ENCODE measurements at places on chromosomes 6 and 20. TPM values are rescaled to one million over a fixed set of nuclear protein-coding genes. Genes with fewer than 3 reads are reported as not detected.

KIF25 gene
- total RNA-seq = not detected

AVP gene
- total RNA-seq = not detected

TP53INP2 gene
- total RNA-seq = 36.9 TPM

MARCKS gene
- total RNA-seq = 325 TPM

TTLL9 gene
- 0.29 TPM for total RNA-seq

CYB5R4 gene
- total RNA-seq = 9.3 TPM

C6orf163 gene
- 3.0 TPM for total RNA-seq

ME1 gene
- 19.8 TPM for total RNA-seq

POU5F1 gene
- not detected for total RNA-seq

SPDEF gene
- total RNA-seq = not detected

PM20D2 gene
- total RNA-seq = 6.8 TPM

C6orf15 gene
- total RNA-seq = not detected

GRCh38 chr6:3296537-3296936 is 37.8 kb downstream of the PSMG4 start:
- DNase-seq = no peak

- DNase-seq = no peak
Observed at GRCh38 chr6:31821301-31822035, 6.1 kb upstream of the HSPA1B start.

- DNase-seq = no peak
Observed at GRCh38 chr20:51221791-51222408, 199.0 kb upstream of the KCNG1 start.

- DNase-seq = no peak
Observed at GRCh38 chr6:119739769-119740168, 390.2 kb upstream of the MAN1A1 start.

- no peak for DNase-seq
Observed at GRCh38 chr20:60034231-60035110, 76.2 kb downstream of the CDH26 start.

- DNase-seq = no peak
Observed at GRCh38 chr6:35014786-35015185, 125.7 kb downstream of the ANKS1A start.

DNA sequence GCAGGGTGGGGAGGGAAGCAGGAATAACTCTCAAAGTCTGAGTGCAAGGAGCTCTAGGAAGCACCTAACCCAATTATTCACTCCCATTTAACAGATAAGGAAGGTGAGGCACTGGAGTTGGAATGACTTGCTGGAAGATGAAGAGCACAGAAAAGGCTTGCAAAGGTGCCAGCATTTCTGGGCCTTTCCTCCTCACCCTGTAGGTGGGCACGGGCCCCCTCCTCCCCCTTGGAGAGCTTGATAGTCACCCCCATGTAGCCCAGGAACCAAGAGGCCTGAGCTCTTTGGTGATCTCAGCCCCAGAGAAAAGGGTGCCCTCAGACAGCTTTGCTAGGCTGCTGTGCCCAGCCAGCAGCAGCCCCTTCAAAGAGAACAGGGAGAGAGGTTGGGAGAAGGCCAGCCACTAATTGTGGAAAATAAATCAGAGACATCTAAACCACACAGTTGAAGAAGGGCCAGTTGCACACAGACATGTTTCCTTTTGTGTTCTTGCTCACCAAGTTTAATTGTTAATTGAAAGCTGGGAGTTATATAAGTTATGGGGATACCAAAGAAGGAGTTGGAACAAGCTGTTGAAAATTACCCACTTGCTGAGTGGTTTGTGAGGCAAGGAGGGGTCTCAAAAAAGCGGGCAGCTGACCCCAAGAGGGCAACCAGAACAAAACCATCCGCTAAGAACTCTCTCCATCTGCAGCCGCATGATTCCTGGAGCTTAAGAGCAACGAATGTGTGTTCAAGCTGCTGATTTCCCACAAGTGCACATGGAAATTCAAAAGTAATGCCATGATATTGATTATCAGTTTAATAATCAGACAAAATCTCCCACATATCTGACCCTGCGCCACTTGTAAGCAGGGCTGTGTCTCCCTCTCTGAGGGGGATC is 77.0 kb downstream of the MRPL14 start:
- DNase-seq = no peak

- DNase-seq = no peak
Observed at GRCh38 chr6:36297511-36297910, 27.7 kb downstream of the PNPLA1 start.

GRCh38 chr6:106212576-106212975 is 113.0 kb downstream of the ATG5 start:
- DNase-seq = no peak

GRCh38 chr6:44850312-44850711 is 462.8 kb downstream of the CDC5L start:
- no peak for DNase-seq

DNA sequence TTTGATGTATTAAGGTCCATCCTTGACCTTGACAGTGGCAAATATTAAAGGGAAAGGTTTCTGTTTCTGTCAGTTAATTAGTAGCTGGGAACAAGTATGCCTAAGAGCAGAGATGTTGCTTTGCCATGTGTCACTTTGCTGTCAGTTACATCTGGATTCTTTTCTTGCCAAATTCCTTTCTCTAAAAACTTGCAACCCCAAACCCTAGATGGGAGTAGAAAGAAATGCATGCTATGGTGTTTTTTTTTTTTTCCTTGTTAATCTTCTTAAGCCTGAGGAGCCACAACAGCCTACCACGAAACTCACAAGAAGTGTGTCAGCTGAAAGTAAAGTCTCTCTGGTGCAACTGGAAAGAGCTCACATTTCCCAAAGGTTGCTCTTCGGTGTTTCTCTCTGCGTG is 18.0 kb upstream of the CLDN20 start:
- DNase-seq = no peak

DNA sequence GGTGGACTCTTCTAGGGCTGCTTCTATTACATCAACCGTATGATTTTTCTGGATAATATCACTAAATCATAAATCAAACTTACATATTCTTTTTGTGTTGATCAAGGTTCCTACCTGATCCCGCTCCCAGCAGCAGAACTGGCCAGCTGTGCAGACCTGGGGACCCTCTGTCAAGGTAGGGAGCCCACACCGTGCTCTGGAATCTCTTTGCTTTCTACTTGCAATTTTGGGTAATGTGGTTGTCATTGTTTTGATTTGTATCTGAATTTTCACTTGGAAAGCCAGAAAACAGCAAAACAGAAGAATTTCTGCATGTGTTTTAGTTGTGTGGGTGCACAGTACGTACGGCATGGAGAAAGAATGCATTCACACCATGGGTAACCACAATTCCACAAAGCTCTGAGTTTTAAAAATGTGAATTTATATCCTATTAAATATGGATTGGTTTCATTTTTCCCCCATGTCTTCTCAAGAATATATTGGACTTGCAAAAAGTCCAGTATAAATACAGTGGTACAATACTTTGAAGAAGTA is 80.1 kb downstream of the ADGRG6 start:
- DNase-seq = no peak

DNA sequence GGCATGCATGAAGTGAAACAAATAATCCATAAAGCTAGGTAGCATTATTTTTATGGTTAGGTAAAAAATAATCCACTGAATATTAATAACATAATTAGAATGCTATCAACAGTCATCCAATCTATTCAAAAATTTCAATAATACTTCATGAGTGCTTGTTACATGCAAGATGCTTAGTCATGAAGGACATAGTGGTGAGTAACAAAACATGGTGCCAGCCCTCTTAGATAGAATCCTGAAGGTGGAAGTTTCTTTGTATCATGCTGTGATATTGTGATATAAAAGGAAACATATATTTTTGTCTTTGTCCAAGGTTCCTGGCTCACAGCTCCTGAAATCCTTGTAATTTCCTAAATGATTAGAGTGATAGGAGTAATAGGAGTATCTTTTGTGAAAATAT is 14.9 kb downstream of the RCAN2 start:
- no peak for DNase-seq

- no peak for DNase-seq
Observed at GRCh38 chr6:156269751-156270369, 507.3 kb upstream of the ARID1B start.

DNA sequence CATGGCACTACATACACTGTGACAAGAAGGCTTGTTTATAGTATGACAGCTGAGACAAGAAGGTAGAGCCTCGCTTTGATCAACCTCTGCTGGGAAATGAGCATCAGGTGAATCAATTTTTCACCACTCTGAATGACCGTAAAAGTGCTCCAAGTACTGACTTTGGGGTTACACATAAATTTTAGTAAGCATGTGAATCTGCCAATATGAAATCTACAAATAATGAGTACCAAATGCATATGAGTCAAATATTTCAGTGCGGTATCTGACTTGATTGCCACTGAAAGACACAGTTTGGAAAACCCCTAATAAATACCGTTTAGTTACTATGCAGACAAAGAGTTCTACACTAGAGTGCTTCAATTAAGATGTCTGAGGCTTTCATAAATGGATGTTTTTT is 77.8 kb downstream of the ATG5 start:
- no peak for DNase-seq

DNA sequence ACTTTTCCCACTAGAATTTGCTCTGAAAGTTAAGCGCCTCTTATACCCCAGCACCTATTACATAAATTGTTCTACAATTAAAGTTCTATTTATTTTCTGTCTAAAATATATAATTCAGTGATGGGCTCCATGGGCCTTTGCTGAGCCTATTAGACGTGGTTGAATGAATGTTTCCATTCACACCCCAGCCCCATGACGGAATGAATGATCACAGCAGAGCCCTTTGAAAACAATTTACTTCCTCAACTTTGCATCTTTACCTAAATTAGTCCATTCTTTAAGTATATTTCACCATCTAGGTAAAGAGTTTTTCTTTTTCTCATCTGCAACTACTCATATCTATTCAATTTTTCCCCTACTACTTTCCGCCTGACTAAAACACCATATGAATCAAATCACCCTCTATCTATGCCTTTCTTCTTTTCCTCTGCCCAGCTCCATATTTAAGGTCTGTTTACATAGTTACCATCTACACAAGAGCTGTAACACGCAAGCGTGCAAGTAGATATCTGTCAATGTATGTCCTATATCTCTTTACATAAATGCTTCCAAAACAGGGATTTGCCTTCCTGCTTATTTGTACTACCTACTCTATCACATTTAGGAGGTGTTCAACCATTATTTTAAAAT is 69.7 kb downstream of the ECT2L start:
- no peak for DNase-seq

DNA sequence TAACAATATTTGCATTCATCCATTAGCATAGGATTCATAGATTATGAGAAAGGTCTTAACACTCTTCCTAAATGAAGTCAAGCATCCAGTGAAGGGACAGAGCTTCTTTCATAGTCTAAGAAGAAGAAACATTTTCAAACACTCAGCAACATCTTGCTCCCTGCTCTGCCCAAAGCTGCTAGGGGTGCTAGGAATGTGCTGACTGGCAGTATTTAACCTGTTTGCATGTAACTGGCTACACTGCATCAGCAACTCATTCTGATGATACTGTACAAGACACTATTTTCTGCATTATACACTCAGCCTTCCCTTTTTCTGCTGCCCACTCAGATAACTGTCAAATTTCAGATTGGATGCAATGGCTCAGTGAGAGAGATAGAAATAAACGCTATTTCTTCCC is 495.1 kb upstream of the ARID1B start:
- DNase-seq = no peak

GRCh38 chr20:44701858-44702256 is 13.3 kb upstream of the CCN5 start:
- no peak for DNase-seq

- no peak for DNase-seq
Observed at GRCh38 chr6:11766043-11766442, 12.6 kb downstream of the ADTRP start.
